Right ventricle myocardium inferior (tissue), 1 donor: ENCODE measurements at places on chromosomes 7 and 10.

- no peak for DNase-seq
These were observed 21.9 kb downstream of the MNX1 start for GRCh38 chr7:156988343-156989185.

DNA sequence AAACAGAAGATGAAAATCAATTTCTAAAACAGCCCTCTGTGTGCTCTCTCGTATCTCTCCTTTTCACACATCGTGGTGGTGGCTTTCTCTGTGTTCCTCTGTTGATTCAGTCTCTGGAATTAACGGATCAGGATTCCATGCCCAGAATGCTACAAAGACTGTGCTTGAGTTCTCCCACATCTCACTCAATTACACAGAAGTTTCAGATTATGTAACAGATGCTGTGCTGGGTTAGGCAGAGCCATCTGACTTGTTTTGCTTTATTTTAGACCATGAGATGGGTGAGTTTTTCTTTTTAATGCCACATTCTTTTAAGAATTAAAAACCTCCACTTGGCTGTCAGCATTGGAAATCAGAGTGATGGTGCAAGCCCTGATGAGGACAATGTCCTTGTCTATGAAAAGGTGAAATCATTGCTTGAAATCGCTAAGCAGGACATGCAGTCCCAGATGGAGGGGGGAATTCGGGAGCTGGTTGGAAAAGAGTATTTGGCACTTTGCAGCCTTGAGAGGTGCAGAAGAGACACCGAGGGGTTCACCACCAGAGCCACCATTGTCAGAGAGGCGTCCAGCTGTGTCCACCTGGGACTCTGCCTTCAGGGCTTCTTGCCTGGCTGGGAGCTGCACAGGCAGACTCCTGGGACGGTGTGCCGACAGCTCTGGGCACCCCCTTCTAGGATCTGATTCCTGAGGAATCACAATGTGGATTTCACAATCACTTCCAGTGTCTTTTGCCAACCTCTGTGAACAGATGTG, 80.4 kb downstream of the EGFR start:
- no peak for DNase-seq

GRCh38 chr10:14603534-14604102, 171.1 kb downstream of the FAM107B start:
- no peak for DNase-seq

DNA sequence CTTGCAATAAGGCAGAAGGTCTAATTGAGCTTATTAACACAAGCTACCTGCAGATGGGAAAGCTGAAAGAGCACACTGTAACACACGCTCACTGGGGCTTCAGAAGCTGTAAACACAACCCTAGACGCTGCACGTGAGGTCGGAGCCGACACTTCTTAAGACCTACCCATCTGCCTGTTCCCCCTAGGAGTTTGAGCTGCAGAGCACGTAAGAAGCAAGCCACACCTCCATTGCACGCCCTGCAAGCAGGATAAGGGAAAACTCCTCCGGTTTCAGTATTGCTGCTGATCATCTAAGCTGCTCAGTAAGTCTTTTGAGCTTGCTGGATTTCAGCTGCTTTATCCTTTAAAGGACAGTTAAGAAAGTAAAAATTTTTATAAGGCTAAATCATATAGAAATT, 244.0 kb upstream of the ZWINT start:
- DNase-seq, result no peak

DNA sequence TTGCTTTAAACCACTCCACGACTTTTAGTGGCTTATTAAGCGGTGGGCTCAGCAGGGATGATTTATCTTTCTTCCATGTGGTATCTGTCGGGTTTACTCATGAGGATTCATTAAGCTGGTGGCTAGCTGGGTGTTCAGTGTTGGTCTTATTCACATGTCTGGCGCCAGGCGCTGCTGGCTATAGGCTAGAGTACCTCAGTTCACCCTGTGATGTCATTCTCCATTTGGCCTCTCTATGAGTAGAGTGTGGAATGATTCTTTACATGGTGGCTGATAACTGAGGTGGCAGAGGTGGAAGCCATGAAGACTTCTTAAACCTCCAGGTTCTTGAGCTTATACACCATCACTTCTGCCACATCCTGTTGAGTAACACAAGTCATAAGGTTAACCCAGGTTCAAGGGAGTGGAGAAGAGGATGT, 115.4 kb downstream of the MLLT10 start:
- no peak for DNase-seq

- DNase-seq, result no peak
These were observed 36.5 kb downstream of the NRBF2 start for GRCh38 chr10:63169624-63170023.

DNA sequence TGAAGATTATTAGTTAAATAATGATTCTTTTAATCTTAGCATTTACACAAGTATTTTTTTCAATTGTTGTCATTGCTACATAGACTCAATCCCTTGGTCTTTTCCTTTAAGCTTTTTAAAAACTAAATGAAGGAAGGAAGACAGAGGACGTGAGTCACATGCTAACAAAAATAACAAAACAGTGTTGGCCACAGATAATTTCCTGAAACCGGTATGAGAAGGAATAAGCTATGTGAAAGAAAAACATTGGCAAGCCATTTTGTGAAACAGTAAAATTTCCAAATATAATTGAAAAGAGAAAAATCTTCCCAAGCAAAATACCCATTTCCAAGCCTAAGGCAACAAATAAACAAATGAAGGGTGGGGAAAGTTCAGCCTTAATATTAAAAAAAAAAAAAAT, 223.0 kb downstream of the AHR start:
- no peak for DNase-seq

DNA sequence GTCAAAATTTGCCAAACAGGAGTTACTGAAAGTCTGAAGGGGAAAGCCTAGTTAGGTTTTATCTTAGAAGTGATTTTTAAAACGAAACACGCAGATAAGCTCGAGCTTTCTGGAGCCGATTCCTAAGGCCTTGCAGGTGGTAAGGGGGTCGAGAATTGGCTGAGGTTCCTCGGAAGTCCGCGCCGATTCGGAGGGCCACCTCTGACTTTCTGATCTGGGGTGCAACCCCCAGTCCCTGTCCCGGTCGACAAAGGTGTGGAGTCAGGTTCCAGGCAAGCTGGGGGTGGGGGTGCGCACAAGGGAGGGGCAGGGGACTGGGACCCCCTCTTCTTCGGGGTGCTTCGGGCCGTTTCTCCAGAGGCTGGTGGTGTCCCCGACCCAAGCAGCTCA, 701 bp upstream of the CUL1 start:
- DNase-seq, result no peak

GRCh38 chr10:110897184-110897583, 21.8 kb downstream of the BBIP1 start:
- DNase-seq, result no peak

DNA sequence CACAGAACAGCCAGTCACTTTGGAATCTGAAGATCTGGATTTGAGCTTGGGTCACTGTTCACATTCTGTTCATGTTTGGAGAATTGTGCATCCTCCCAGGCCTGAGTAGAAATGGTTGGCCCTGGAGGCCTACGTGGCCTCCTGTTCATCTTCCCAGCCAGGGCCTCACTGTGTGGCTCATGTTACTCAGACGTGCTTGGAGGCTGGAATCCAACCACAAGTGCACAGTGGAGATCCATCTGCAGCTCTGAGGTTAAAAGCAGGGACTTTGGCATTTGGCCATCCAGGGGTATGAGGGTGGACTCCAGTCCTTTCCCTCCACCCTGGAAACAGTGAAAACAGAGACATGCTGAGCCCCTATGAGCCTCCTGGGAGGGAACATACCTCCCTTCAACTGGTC, 709.0 kb upstream of the IGFBP3 start:
- DNase-seq, result no peak

DNA sequence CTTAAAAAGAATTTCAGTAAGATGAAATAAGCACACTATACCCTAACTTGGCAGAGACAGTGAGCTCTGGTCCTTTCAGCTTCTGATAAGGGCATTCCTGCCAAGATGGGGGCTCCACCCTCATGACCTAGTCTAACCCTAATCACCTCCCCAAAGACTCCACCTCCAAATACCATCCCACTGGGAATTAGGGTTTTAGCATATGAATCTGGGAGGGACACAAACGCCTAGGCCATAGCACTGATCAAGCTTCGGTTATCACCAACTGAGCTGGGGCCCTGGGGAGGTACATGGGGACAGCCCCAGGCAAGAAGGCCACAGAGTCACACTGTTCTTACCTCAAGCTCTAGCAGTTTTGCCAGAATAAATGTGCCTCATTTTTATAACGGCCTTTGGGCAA, 31.4 kb downstream of the PALS2 start:
- DNase-seq, result no peak

- DNase-seq, result no peak
These were observed 28.2 kb upstream of the ASL start for GRCh38 chr7:66047426-66047825.

GRCh38 chr7:80942261-80943041, 23.6 kb upstream of the SEMA3C start:
- no peak for DNase-seq

DNA sequence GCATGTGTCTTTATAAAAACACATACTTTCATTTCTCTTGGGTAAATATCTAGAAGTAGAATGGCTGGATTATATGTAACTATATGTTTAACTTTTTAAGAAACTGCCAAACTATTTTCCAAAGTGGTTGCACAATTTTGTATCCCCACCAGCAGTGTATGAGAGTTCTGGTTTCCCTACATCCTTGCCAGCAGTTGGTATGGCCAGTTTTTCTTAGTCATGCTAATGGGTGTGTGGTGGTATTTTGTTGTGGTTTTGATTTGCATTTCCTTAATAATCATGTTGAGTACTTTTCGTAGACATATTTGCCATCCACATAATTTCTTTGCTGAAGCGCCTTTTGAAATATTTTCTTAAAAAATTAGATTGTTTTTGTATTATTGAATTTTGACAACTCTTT, 60.3 kb downstream of the NEUROG3 start:
- no peak for DNase-seq

GRCh38 chr10:101956117-101956516, 99.9 kb downstream of the ARMH3 start:
- no peak for DNase-seq

GRCh38 chr10:23155169-23155568, 36.9 kb upstream of the PTF1A start:
- DNase-seq, result no peak

DNA sequence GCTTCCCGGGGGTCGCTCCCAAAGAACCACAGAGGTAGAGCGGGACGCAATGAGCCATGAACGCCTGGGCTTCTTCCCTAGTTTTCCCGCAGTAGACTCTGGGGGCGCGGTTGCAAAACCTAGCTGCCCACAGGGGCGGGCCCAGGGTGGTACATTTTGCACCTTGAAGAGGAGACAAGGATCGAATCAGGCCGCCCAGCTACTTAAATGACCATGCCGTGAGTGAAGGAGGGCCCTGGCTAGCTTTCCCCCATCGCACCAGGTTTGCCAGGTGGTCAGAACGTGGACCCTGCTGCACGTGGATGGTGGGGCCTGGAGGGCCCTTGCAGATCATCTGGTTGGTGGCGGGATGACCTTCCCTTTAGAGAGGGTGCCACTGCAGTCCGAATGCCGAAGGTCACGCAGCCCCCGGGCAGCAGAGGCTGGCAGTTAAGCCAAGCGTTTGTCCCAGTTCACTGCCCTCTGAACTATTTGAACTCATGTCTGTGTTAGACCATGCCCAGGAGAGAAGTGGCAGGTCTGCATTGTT, 604 bp upstream of the SHTN1 start:
- no peak for DNase-seq

DNA sequence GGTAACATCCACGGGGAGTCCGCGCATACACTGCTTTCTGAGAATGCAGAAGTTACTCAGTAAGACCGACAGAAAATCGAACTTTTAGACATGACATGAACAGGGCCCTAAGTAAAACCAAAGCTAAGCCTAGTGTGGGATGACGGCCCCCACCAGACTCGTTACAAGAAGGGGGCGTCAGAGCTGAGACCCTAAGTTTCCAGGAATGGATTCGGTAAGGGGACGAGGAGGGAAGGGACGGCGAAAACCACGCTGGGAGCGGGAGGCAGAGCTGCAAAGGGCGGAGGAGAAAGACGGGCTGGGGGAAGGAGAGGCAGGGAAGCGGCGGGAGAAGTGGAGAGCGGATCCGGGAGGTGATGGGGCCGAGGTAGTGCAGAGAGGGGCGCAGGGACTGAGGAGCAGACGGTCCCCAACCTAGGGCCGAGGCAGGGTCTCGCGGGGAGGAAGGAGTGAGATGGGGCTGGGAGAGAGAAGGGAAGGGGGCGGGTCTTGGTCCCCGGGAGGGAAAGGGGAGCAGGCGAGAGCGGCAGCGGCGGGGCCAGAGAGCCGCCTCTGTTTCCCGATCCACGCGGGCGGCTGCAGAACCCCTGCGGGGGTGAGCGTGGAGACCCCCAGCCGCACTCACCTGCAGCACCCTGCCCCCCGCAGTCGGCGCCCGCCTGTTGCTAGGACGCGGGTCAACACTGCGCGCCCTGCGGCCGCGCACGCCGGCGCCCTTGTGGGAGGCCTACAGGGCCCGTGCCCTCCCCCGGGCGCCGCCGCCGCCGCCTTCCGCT, 513 bp downstream of the ODAD2 start:
- DNase-seq, result no peak

DNA sequence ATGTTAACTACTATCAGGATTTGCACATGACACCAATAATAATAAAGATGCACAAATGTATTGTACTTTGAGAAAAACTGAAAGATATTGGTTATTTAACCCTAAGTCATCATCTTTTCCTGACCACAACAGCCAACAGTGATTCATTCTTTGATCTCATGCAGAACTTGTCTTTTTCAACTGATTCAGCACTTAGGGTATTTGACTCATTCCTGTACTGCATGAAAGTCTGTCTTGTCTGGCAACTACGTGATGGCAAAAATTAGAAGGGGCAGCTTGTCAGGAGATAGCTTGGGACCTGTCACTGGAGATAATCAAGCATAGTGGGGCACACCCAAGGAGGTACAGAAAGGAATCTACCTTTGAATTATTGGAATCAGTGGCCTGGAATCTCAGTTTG, 77.8 kb upstream of the LRRC17 start:
- no peak for DNase-seq

- no peak for DNase-seq
These were observed 421.9 kb downstream of the DNAJB6 start for GRCh38 chr7:157758468-157759245.

DNA sequence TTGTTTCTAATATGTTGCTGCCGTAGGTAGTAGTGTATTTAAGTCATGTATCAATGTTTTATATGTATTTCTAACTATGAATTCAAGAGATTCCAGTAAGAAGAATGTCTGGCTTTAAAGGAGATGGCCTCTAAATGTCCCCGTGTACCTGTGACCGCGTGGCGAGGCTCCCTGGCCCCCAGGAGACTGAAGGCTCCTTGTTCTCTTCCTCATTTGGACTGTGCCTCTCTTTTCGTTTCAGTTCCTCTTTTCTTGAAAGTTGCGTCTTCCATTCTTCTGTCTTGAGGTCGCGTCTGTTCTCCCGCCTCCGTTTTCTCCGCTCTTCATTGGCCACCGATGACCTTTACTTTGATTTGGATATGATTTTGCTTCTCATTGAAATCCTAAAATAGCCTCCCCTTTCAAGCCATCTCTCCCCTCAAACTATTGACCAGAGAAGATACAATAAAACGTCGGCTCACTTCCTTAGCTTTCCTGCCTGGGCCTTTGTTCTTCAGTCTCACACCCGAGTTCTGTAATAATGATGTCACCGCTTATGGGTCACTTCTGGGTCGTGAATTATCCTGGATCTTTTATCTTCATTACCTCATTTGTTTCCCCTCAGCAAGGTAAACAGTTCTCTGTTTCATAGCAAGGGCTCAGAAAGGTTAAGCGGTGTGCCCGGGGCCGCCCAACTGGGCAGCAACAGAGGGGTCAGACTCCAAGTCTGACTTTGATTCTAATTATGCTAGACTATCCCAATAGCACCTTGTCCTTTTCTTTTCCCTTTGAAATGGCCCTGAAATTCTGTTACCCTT, 28.7 kb downstream of the WIPI2 start:
- DNase-seq, result no peak
